ENCODE measurements at places on chromosomes 4 and X.

DNA sequence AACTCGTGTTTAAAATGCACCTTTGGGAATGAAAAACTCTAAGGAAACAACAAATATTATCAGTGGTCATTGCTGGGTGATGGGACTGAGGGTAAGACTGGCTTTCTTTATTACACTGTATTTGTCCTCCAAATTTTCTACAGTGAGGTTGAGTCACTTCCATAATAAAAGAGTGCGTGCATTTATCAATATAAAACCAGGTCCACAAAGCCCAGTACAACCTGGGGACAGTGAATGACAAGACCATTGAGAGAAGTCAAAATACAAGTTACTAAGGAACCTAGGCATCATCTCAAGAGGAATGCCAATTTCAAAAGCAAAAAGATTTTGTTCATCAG, 76.4 kb downstream of the MAGED4 start:
- DNase-seq, result no peak

GRCh38 chrX:129634541-129634940, 20.2 kb downstream of the APLN start:
- peak; percentile 60 for DNase-seq

DNA sequence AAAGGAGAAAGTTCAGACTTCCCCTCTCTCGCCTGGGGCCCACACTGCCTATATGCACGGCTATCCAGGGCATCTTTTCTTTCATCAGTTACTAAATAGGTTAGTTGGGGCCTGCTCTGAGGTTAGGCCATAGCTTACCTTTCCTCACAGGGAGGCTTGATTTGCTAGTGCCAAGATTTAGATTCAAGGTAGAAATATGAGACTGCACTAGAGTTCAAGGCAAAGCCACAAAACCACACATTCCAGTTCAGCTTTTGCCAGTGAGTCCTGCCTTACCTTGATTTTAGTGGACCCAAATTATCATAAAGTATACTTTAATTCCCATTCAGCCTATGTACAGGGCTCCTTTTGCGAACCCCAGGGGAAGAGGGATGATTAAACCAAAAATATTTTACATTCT, 762.8 kb downstream of the PDHA2 start:
- no peak for DNase-seq

GRCh38 chr4:137067735-137068134, 464.6 kb downstream of the PCDH18 start:
- no peak for DNase-seq

DNA sequence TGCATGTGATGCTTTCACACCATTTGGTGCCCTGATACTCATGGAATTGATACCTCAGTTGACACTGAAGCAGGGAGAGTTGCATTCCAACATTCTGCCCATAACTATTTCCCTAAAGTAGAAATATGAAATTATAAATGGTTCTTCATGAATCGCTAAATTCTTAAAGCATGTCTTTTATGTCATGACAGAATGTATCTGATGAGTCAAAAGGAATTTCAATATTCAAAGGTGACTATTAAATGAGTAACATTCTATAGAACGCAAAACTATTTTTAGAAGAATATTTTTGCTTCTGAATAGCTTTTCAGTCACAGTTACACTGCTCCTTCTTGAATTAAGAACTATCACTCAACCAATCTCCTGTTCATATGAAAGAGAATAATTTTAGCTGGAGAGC, 152.8 kb downstream of the ADGRA3 start:
- DNase-seq, result no peak

- peak; percentile 52 for DNase-seq
These were observed 276.1 kb downstream of the GASK1B start for GRCh38 chr4:157896726-157897125.

GRCh38 chr4:107666134-107666533, 53.9 kb downstream of the PAPSS1 start:
- peak; percentile 0 for DNase-seq

DNA sequence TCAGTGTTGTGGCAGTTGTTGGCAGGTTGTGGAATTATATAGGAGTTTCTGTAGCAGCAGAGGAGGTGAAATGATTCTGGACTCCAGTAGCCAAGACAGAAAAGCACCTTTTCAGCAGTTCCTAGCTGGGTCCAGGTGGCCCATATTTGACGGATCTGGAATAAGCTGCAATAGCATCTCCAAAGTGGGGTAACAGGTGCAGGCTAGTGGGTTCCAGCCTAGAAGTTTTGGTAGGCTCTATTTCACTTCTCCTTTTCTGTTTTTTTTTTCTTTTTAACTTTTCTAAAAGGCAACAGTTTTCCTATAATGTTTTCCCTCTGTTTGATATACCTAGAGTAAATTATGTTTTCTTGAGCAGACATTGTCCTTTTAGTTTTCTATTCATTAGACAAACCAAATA, 392.5 kb downstream of the C4orf33 start:
- DNase-seq, result no peak

DNA sequence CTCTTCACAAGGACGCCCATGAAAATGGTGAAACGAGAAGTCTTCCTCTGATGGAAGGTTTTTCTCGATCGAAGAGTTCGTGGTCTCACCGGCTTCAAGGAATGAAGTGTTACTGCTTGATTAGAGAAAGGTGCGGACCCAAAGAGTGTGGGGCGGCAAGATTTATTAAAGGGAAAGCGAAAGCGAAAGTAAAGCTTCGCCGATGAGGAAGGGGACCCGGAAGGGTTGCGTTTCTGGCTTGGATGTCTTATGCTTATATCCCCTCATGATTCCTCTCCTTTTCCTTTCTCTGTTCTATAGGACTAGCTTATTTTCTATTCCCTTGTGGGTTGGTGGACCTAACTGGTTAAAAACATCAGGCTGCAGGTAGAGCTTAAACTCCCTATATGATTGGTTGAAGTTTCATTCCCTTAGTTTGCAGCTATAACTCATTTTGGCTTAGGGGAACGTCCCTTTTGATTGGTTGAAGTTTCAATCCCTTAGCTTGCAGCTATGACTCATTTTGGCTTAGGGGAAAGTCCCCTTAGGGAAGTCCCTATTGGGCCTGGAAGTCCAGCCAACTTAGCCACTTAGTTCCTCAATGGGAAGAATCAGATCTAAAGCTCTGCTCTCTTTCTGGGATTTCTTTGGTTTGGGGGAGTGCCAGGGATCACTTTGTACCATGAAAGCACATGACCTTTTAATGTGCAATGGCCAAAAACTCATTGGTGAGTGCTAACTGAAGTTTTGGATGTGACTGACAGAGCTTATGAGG, 1025.0 kb upstream of the PCDH10 start:
- DNase-seq, result no peak

- no peak for DNase-seq
These were observed 54.4 kb upstream of the KLF3 start for GRCh38 chr4:38609614-38610013.

DNA sequence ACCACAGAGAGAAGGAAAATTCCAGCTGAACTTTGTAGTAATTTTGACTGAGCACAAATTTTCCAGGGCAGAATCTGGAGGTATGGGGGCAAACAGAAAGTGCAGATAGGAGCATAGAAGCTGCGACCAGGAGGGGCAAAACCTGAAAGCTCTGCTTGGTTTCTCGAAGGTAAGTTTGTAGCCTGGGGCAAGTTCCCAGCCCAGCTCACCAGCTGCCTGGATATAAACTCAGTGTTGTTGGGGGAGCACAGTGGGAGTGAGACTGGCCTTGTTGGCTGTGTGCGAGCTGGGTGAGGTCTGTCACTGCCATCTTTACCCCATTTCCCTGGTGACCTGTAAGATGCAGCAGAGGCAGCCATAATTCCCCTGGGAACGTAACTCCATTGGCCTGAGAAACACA, 213.5 kb upstream of the POF1B start:
- DNase-seq, result no peak

GRCh38 chrX:123155327-123155726, 28.8 kb upstream of the GRIA3 start:
- DNase-seq, result no peak

DNA sequence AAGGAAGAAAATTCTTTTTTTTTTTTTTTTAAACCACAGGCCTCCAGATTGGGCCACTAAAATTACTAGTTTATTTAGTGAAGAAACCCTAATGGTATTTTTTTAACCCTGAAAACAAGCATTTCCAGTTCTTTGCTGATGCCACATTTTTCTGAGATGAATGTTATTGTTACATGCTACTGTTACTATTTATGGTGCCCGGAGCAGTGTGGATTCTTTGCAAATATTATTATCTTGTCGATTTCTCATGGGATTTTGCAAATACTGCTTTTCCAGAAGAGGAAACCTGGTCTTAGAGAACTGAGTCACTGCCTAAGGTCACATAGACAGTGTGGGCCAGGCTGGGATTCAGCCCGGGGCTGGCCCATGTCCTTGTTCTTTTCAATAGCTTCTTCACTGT, 8.7 kb upstream of the ALAS2 start:
- DNase-seq, result no peak

DNA sequence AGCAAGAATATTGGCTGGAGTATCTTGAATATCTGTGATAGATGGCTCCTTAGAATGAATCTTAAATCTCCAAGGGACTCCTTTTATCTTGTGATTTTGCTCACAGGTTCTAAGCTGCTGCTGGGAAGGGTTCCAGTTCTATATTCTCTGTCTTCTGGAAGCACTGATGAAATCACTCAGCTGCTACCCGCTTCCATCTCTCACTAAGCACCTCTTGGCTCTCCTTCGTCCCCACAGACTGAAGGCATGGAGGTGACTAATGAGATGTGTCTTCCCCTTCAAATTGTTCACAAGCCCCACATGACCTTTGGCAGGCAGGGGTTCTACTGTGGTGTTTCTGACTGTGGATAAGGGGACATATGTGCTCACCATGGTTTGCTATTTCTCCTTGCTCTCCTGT, 75.9 kb downstream of the C4orf51 start:
- DNase-seq, result no peak

- DNase-seq, result no peak
These were observed 149.8 kb downstream of the SPCS3 start for GRCh38 chr4:176469546-176469945.

GRCh38 chr4:140149846-140150635, 3.9 kb downstream of the MAML3 start:
- peak; percentile 3 for DNase-seq

- no peak for DNase-seq
These were observed at the start of gene DNASE1L1 for GRCh38 chrX:154409222-154409871. TSS of gene DNASE1L1 (minus strand) at chrX:154409254. CDS start at chrX:154405568, 3,686 bp downstream.

DNA sequence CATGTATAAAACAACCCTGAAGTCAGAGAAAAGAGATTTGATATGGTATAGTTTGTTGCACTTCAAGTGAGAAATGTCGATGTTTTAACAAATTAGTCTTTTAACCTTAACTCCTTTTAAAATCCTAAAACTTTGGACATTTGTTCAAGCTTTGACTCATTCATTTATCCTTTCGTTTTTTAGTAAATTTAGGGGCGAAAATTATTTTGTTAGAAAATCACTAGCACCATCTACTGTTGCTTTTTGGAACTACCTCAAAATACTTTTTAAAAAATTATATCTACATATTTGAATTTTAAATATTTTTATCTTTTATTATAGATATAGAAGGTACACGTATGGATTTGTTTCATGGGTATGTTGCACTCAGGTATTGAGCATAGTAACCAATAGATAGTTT, 165.1 kb upstream of the POF1B start:
- no peak for DNase-seq

DNA sequence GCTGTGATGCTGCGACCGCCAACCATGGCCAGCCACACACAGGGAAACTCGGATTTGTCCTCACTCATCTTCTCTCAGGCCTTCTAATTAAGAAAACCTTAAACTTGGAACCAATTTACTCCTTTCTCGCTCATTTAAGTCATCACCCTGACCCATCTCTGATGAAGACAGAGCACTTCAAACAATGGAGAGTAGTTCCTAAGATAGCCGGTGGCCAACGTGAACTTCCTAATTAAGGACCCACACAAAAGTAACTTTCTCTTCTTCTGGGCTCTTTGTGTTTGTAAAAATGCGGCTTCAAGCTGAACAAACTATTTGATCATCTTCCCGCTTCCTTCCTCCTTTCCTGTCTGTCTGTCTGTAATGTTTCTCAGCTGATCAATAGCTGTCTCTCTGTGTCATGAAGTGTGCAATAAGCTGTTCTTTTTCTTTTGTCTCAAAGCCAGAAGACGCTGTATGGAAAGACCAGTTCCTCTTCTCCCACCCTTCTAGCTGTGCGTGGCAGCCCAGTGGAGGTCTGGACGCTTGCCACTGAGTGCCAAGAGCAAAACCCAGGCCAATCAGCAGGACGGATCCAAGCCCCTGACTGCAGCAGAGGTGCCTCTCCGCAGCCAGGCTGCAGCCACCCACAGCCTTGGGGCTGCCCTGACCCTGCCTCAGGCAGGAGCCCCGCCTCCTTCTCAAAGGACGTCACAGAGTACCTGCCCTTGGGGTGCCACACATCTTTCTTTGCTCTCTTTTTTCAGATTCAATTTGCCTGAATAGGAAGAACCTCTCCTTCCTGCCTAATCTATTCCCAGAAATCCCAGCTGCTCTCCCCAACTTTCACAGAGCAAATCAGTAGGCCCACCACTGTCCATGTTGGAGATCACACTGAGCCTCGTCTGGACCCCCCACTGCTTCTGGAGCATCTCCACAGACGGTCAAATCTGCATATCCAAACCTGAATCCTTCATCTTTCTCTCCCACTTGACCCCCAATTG, 59.3 kb downstream of the MAML3 start:
- no peak for DNase-seq

- DNase-seq, result no peak
These were observed 1.7 kb upstream of the IL3RA start for GRCh38 chrX:1334854-1335253.

- no peak for DNase-seq
These were observed 16.4 kb downstream of the TMEM154 start for GRCh38 chr4:152663203-152664066.

- no peak for DNase-seq
These were observed 60.2 kb upstream of the CLDN34 start for GRCh38 chrX:9906919-9907318.

DNA sequence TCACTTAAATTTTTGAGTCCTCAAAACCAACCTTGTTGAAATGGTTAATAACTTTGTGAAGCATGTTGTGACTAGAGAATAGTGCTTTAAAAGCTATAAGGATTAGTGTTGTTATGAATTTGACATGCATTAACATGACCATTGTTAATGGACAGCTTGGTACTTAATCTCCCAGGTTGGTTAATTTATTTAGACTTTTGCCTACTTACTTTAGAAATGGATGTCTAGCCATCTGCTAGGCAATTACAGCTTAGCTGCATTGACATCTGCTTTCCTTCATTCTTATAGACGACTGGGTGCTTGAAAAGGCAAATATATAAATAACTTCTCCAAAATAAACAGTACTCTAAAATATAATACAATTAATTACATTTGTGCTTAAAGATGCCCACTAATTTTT, 368.0 kb downstream of the CCSER1 start:
- DNase-seq, result peak; percentile 83

GRCh38 chr4:13355111-13355880, 128.8 kb downstream of the RAB28 start:
- DNase-seq, result no peak

DNA sequence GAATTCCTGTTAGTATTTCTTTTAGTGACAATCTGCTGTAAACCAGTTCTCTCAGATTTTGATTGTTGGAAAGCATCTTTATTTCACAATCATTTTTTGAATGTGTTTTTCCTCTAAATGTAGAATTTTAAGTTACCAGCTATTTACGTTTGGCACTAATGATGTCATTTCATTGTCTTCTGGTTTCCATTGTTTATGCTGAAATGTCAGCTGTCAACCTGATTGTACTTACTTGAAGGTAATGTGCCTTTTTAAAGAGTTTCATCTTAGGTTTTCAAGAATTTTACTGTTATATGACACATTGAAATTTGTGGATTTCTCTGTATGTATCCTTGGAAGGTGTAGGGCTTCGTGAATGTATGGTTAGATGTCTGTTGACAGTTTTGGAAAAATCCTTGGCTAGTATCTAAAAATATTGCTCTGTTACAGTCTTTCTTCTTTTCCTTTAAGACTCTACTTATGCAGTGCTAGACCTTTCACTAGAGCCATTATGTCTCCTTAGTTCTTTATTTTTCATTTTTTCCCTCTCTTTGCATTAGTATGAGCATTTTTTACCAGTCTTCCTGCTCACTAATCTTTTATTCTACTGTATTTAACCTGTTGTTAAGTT, 30.4 kb downstream of the SMAD1 start:
- no peak for DNase-seq
